ENCODE measurements at places on chromosomes 7 and 10.

DNA sequence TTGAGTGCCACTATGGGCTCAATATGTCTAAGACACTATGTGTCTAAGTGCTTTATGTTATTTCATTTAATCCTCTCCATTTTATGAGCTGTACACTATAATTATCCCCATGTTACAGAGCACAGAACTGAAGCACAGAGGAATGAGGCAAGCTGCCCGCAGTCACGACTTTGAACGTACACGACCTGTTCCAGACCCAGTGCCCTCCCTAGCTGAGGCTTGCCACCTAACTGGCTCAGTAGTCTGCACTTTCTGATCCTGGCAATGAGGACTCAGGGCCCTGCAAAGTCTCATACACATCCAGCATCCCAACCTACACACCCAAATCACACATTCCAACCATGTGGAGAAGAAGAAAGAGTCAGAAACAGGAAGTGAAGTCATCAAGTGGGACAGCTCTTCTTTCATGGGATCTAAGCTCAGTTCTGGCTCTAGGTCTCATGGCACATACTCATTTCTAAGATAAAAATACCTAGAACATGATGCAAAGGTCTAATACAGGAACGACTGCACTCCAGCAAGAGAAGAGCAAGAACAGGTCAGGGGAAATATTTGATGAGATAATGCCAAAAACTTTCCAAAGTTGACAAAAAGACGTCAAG lies 42.4 kb upstream of the DDC start:
- no peak for DNase-seq

DNA sequence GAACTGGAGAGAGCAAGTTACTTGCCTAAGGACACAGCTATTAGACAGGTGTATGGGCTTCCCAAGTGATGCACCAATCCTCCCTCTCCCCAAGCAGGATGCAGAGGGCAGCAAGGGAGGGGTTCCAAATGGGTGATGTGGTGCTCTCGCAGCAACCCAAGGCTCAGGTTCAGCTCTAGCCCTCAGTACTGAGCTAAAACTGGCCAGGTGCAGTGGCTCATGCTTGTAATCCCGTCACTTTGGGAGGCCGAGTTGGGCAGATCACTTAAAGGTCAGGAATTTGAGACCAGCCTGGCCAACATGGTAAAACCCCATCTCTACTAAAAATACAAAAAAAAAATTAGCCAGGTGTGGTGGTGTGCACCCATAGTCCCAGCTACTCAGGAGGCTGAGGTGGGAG lies 40.7 kb downstream of the GPRIN2 start:
- no peak for DNase-seq

DNA sequence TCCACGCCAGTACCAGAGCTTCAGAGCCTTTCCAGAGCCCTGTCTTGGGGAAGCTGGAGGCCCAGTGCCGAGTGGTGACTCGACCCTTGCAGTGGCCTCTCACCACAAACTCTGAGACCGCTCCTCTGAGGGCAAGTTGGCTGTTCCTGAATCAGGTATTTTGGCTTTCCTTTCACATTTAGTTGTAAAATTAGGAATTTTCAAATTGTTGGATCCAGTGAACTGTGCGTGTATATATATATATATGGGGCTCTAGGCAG lies 128.7 kb upstream of the UNC5B start:
- DNase-seq = no peak

- DNase-seq = no peak
These were observed 240.0 kb downstream of the TEX36 start for GRCh38 chr10:125442856-125443540.

- no peak for DNase-seq
These were observed 31.9 kb downstream of the GFRA1 start for GRCh38 chr10:116241085-116241484.

DNA sequence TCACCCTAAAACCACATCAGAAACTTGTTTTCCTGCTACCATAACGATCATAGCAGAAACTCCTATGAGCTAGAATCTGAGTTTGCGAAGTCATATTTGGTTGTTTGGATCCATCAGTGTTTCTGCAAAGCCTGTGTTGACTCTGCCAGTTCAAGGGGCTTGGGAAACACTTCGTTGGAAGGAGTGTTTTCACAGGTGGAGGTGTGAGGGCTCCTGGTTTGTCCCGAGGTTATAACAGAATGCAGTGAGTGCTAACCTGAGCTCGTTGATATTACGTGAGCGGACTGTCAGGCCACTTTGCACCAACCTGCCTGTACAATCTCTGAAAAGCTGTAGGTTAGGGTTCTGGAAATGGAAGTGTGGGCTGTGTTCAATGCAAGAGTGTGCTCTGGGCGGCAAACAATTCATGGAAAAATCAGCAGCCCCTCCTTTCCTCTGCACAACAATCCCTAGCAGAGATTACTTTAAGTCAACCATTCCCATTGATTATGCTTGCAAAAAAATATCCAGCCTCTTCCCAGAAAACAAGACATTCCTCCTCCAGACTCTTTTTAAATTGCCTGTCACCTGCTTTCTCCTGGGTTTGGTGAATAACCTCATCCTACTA lies 622.0 kb downstream of the TYW1 start:
- no peak for DNase-seq

DNA sequence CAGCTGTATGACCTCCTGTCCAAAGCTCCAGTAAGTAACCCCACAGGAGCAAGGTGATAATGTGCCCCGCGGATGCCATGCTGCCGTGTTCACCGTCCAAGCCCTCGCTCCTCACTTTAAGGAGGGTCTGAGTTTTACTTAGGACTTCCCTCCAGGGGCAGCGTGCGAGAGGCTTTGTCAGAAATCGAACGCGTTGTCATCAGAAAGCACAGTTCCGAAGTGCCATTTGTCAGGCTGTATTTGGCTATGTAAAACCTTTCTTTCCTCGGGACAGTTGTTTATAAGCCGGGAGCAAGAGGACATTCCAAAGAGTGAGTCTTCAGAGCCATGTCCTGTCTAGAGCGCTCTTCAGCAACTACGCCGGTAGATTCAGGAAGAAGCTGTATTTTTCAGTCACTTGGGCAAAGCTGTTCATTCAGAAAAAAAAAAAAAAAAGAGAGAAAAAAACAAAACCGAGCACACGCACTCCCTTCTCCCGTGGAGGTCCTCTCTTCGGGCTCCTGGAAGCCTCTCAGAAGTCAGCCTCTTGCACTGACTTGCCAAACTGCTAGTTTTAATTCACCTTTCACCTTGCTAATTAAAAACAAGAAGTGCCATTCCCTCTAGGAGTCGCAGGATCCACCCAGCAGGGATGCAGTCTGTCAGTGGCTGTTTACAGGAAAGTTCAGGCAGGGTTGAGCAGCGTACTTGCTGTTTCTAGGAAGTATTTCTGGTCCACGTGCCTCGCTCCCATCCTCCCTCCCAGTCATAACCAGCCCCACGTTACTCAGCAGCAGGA lies at the start of gene SEMA3E:
TSS of gene SEMA3E (minus strand) at position 676 of the 778 bp plus-strand sequence.
- DNase-seq = no peak

DNA sequence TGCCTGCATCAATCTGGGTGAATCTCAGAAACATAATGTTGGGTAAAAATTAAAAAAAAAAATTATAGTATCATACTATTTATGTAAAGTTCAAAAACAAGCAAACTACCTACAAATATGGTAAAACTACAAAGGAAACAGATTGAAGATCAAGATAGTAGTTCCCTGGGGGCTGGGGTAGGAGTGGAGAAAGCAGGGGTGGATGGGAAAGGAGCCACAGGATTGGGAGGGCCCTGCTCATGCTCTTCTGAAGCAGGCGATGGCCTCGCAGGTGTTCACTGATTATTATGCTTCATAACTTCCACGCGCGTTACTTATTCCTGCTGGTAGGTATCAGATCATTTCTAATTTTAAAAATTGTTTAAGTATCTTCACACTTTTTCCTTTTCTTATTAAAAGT lies 96.0 kb upstream of the GATA3 start:
- DNase-seq = no peak

- no peak for DNase-seq
These were observed 14.9 kb downstream of the MINPP1 start for GRCh38 chr10:87519582-87519981.

GRCh38 chr10:76984559-76985443 lies 652.8 kb downstream of the KCNMA1 start:
- DNase-seq = peak; percentile 44

- DNase-seq = no peak
These were observed 163.0 kb downstream of the DNAJB6 start for GRCh38 chr7:157499835-157500153.

DNA sequence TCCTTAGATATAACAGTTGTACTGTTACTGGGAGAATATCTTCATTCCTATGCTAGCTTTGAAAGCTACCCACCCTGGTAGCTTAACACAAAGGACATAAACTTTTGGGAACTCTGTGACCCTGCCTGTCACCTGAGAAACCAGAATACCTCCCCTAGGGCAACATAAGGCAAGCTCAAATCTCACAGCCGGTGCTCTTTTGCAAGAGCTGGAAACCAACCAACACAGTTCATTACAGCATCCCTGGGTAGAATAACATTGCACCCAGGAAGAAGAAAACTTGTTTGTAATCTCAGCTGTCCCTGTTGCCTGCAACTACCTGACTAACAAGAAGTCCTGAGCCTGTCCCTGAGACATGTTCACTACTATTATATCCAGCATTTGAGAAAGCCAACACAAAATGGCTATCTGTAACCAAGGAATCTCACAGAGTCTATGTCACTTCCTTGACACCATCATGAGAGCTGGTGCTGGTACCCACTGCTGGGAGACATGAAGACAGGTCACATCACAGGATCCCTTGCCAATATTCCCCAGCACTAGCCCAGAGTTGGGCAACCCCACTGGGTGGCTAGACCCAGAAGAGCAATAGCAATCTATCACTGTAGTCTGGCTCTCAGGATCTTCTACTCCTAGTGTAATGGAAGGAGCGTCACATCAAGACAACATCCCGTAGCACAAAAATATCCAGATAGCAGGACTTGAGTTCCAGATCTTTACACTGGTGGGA lies 31.3 kb downstream of the AKR1C3 start:
- DNase-seq = no peak

GRCh38 chr7:100680576-100681271 lies 7.2 kb downstream of the GNB2 start:
- no peak for DNase-seq

DNA sequence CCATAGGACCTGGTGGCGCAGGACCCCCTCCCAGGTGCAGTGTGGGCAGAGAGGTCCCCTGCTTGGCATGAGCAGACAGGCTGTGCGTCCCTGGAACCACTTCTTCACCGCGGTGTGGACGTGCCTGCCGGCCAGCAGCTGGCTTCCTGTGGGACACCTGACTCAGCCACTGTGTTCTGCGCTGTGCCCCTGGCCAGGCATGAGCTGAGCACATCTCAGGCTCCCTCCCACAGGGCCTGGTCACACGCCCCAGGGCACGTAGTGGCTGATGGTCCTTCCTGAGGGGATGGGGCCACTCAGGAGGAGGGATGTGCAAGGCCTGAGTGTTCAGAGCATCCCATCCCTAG lies 3.5 kb upstream of the DEPP1 start:
- DNase-seq = no peak

- no peak for DNase-seq
These were observed 39.3 kb downstream of the SPDYE5 start for GRCh38 chr7:75531359-75531821.

DNA sequence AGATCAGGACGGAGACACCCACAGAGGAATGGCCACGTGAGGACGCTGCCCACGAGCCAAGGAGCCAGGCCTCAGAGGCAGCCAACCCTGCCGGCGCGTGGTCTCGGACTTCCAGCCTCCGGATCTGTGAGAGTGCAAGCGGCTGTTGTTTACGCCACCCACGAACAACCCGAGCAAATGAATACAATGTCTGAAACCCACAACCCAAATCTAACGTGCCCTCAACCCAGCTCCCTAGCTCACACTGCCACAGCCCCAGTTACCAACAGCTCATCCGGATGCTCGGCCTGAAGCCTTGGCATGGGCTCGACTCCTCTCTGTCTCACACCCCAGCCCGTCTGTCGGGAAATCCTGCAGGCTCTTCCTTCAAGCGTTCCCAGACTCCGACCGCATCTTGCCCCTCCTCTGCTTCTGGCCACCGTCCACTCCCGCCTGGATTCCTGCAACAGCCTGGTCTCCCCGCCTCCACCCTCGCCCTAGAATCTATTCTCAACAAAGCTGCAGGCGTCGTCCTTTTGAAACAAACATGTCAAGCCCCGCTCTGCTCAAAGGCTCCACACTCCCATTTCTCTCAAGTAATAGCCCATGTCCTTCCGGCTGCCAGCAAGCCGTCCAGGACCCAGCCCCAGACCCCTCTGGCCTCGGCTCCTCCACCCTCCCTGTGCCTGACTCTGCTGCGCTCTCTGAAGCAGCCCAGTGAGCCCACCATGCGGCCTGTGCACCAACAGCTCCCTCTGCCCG lies 35.3 kb downstream of the STK32C start:
- no peak for DNase-seq

GRCh38 chr10:72659694-72660093 lies 32.2 kb upstream of the MCU start:
- no peak for DNase-seq

GRCh38 chr10:117460846-117461765 lies 81.4 kb upstream of the EMX2 start:
- DNase-seq = no peak

DNA sequence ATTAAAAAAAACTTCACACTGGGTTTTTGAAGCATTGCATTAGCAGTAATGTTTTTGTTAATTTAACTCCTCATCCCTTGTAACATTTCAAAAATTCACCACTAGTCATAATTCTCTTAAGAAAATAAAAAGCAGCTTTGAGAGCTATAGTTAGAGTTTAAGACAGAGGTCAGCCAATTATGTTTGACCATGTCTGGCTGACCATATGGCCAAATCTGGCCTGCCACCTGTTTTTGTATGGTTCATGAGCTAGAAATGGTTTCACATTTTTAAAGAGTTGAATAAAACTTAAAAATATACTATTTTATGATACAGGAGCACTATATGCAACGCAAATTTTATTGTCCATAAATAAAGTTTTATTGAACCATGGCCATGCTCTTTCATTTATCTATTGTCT lies 73.0 kb upstream of the LRRTM3 start:
- no peak for DNase-seq

DNA sequence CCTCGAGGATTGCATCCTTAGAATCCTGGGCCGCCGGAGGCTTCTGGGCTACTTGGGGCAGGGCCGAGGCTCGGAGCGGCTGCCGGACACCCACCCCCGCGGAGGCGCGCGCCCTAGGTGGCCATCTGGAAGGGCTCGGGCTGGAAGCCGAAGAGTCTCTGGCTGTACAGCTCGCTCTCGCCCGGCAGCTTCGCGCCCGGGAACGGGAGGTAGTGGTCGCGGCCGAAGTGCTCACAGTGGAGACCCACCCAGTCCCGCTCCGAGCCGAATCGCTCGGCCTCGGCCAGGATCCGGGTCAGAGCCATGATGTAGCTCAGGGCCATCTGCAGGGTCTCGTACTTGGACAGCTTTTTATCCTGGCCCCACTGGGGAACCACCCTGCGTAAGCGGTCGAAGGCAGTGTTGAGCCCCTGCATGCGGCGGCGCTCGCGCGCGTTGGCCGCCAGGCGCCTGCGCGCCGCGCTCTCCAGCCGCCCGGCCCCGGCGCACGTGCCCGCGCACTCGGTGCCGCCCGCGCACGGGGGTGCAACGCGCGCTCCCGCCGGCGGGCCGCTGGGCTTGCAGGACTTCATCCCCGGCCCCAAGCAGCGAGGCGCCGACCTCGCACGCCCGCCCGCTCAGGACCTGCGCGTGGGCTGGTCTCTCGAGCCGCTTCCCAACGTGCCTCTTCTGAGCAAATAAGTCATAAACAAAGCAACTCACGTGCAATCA lies 652 bp downstream of the ATOH7 start:
- DNase-seq = peak; percentile 35

- no peak for DNase-seq
These were observed 148.2 kb downstream of the CHN2 start for GRCh38 chr7:29342761-29343160.

- DNase-seq = no peak
These were observed 256.3 kb downstream of the GRID1 start for GRCh38 chr10:86110156-86110786.
